H9 (cell line): ENCODE measurements at places on chromosomes 7 and 10. TPM values are rescaled to one million over a fixed set of nuclear protein-coding genes. Genes with fewer than 3 reads are reported as not detected.

- no peak overlapping the region for H3K4me3 ChIP-seq
- H3K27me3 ChIP-seq, result peaks cover 40% of the 10 kb centered on the region
- peaks cover 5% of the 10 kb centered on the region for H3K36me3 ChIP-seq
- no peak overlapping the region for H3K27ac ChIP-seq
These were observed 177.3 kb upstream of the GRB10 start for GRCh38 chr7:50959991-50960390.

The ZNF92 gene
- 29.8 and 32.4 TPM in 2 replicates for total RNA-seq

The TMEM273 gene
- total RNA-seq, result not detected in 2 replicates

DNA sequence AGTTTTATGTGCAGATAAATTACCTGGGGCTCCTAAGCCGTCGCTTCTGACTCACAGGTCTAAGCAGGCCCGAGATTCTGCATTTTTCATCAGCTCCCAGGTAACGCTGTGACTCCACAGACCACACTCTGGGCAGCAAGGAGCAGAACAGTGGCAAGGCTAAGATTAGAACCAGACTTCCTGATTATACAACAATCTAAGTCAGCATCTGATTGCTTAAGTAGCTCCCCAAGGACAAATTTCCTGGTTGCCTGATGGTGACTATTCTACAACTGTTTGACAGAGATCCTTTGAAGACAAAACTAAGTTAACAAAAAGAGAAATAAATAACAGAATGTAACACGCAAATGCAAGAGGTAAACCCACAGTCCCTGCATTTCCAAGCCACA is 69.0 kb downstream of the CREB3L2 start:
- H3K27me3 ChIP-seq, result no peaks in the 10 kb centered on the region
- peaks cover 13% of the 10 kb centered on the region; the same call in 1 of the 2 replicates for H3K4me1 ChIP-seq
- no peak for DNase-seq
- no peak overlapping the region for H3K27ac ChIP-seq
- no peak overlapping the region for H3K4me3 ChIP-seq

DNA sequence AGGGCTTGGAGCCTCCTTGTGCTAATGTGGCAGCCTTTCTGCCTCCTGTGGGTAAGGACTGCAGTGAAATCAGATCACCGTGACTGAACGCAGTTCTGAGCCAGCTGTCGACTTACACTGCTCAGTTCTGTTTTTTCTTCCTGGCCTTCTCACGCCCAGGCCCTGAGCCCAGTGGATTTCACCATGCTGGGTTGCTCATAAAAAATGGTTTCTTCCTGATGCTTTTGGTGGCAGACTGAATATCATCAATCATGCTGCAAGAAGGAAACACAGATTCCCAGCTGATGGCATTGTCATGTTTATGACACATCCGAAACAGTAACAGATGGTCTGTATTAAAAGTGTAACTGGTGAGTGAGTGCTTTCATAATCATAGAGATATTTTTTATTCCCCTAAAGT is 389.6 kb downstream of the GALNT17 start:
- H3K27ac ChIP-seq, result no peak overlapping the region
- H3K27me3 ChIP-seq, result no peaks in the 10 kb centered on the region
- H3K4me1 ChIP-seq, result no peaks in the 10 kb centered on the region
- peaks cover 74% of the 10 kb centered on the region for H3K36me3 ChIP-seq
- H3K4me3 ChIP-seq, result no peak overlapping the region

GRCh38 chr7:28759475-28759971 is 198.6 kb downstream of the TRIL start:
- H3K4me3 ChIP-seq, result no peak overlapping the region
- no peak overlapping the region for H3K27ac ChIP-seq
- no peak for DNase-seq
- H3K27me3 ChIP-seq, result no peaks in the 10 kb centered on the region
- no peaks in the 10 kb centered on the region for H3K4me1 ChIP-seq

DNA sequence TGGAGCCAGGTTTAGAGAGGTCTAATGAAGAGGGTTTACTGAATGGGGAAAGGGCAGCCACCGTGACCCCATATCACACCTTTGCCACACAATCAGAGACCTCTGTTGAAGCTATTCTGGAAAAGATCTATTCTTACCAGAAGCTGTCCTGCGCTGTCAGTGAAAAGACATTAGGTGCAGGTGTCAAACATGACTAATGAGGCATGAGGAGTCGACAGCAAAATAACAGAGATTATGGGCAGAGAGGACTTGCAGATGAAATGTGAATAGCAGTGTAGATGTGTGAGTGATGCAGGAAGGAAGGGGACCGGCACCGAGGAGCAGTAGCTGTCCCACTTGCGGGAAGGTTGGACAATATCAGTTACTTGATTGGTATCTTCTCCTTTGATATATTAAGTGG is 627.7 kb upstream of the GALNT17 start:
- H3K4me1 ChIP-seq, result no peaks in the 10 kb centered on the region
- no peaks in the 10 kb centered on the region for H3K36me3 ChIP-seq
- no peak for DNase-seq
- H3K27ac ChIP-seq, result no peak overlapping the region
- H3K27me3 ChIP-seq, result no peaks in the 10 kb centered on the region

- H3K4me1 ChIP-seq, result no peaks in the 10 kb centered on the region
- DNase-seq, result no peak
- no peak overlapping the region for H3K4me3 ChIP-seq
- no peak overlapping the region for H3K27ac ChIP-seq
- no peaks in the 10 kb centered on the region for H3K27me3 ChIP-seq
These were observed 21.8 kb downstream of the SEMA3C start for GRCh38 chr7:80896906-80897598.
